ENCODE measurements at places on chromosomes 5 and 9.

- no peak for DNase-seq
Observed at GRCh38 chr5:142881076-142881783, 111.1 kb downstream of the ARHGAP26 start.

- no peak for DNase-seq
Observed at GRCh38 chr9:17387565-17387964, 191.3 kb upstream of the SH3GL2 start.

- DNase-seq, result no peak
Observed at GRCh38 chr9:112971415-112971814, 40.6 kb downstream of the ZNF883 start.

- no peak for DNase-seq
Observed at GRCh38 chr9:108467653-108468324, 388.0 kb downstream of the ACTL7B start.

- DNase-seq, result no peak
Observed at GRCh38 chr5:759781-760362, 24.7 kb downstream of the ZDHHC11B start.

DNA sequence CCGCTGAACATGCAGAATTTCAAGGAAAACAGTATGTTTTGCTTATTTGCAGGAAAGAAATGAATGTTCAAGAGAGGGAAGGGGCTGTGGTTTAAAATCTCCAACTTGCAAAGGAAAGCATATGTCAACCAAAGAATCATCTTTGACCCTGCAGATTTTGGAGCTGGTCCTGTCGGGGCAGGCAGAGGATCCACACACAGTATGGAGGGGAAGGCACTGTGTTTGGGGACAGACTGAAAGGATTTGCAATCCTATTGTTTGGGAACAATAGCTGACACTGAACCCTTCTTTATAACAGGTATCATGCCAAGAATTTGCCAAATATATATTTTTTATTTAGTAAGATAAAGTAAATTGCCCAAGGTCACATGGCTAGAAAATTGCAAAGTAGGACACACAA, 121.4 kb upstream of the ZNF618 start:
- no peak for DNase-seq

- DNase-seq, result peak; percentile 76
Observed at GRCh38 chr5:8842971-8843551, 702.8 kb downstream of the SEMA5A start.

- DNase-seq, result peak; percentile 52
Observed at GRCh38 chr9:14316602-14317300, 2.8 kb upstream of the NFIB start.

GRCh38 chr5:149881069-149881622, 63.4 kb downstream of the PDE6A start:
- DNase-seq, result no peak

DNA sequence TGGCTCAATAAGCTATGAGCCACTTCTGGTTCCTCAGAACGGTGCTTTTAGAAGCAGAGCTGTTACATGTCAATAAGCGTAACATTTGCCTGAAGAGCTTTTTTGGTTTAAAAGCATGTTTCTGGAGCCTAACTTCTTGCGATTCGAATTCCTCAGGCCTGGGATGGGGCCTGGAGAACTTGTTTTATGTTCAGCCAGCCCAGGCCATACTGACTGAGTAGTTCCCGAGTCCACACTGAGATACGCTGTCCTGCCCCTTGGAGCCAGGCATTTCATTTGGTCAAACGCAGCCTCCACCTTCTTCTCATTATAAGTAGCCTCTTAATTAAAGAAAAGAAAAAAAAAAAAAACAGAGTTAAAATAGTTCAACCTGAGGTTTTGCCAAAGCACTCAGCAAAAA, 260.6 kb upstream of the ANKRD55 start:
- DNase-seq, result no peak

DNA sequence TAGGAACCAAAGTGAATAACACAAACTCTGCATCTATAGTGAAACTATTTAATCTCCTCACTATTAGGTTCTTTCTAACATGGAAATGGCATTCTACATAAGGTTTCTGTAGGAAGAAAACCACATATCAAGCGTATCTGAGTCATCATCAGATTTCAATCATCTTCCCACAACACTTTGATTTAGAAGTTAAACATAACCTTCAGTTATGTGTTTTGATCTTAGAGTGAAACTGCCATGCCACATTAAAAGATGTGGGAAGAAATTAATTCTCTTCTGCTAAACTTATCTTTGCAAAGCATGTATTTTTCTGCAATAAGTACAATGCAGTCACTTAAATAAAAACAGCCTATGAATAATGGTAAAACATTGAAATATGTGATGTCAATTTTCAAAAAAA, 55.0 kb downstream of the MEF2C start:
- no peak for DNase-seq

GRCh38 chr9:15155826-15156225, 151.2 kb downstream of the TTC39B start:
- no peak for DNase-seq

GRCh38 chr9:21326526-21327139, 8.6 kb downstream of the KLHL9 start:
- DNase-seq, result no peak

DNA sequence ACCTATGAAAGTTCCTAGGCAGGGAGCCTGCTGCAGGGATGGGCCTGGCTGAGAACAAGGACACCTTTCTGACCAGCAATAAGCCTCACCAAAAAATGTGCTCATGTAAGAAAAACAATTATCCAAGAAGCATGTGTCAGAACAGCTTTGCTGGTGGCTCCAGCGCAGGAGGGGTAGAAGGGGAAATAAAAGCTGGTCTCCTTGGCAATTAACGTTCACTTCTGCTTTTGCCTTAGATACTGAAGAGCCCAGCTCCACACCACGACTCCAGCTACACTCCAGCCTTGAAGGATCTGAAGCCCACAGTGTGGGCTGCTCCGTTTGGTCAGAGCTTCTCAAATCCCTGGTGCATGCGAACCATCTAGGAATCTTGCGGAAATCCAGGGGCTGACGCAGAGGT, 107.6 kb upstream of the PHYKPL start:
- no peak for DNase-seq

- no peak for DNase-seq
Observed at GRCh38 chr5:143819716-143820115, 7.8 kb downstream of the HMHB1 start.

GRCh38 chr5:40575921-40576320, 103.8 kb upstream of the PTGER4 start:
- no peak for DNase-seq

GRCh38 chr9:71329873-71330272, 208.5 kb upstream of the TRPM3 start:
- no peak for DNase-seq

- DNase-seq, result no peak
Observed at GRCh38 chr5:148003226-148003625, 60.6 kb upstream of the SPINK5 start.

DNA sequence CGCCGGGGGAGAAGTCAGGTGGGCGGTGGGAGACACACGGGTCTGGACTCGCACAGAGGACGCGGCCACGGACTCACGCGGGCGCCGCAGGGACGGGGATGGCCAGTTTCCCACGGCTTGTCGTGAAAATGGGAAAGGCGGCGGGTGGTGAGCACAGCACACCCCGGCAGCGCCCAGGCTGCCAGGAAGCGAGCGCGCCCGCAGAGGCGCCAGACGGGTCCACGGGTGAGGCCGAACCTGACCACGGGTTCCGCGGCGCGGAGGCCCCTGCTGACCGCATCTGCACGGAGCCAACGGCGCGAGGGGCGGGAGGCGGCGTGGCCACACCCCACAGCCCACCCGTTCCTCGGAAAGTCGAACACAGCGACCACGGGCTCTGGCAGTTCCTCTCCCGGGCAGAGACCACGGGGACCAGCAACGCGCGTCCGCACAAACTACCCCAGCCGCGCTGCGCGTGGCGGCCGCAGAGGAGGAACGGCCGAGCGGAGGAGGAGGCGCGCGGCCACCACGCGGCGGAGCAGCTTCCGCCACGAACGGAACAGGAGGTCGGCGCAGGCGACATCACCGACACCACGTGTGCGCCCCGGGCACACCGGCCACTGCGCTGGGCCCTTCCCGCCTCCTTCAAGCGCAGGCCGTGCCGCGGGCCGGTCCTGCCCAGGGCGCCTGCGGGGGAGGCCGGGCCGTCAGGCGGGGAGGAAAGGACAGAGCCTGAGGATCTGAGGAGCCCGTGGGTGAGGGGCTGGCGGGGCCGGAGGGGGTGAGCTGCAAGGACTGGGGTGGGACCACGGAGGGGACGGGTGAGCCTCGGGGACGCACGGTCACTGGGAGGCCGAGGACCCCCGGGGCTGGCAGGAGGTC, 5.6 kb downstream of the EXD3 start:
- DNase-seq, result no peak

DNA sequence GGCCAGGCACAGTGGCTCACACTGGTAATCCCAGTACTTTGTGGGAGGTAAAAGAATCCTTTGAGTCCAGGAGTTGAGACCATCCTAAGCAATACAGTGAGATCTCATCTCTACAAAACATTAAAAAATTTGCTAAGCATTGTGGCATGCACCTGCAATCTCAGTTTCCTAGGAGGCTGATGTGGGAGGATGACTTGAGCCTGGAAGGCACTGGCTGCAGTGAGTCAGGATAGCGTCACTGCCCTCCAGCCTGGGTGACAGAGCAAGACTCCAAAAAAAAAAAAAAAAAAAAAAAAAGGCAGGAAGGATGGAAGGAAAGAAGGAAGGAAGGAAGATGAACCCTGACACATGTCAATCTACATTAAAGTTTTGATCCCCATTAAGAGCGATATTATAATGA, 1452.2 kb upstream of the ACO1 start:
- no peak for DNase-seq

DNA sequence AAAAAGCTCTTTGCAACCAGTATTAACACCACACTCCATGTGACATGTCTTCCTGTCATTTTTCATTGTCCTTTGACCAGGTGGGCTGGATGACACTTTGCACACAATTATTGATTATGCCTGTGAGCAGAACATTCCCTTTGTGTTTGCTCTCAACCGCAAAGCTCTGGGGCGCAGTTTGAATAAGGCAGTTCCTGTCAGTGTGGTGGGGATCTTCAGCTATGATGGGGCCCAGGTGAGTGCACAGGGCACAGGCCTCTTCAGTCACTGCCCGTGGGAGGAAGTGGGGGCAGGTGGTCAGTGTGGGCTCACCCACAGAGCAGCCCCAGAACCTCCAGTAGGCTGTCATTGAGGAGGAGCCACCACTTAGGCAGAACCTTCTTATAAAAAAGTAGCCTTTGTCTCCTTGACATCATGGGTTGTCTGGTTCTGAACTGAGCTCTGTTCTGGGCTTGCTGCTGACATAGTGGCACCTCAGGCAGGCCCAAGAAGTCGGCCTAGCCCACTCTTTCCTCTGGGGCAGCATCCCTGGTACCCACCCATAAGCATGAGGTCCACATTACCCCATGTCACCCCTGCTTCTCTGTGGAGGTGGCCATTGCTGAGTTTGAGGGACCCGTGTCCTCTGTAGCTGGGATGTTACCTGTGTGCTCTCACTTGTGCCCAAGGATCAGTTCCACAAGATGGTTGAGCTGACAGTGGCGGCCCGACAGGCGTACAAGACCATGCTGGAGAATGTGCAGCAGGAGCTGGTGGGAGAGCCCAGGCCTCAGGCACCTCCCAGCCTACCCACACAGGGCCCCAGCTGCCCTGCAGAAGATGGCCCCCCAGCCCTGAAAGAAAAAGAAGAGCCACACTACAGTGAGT, 39.3 kb downstream of the SECISBP2 start:
- no peak for DNase-seq

- DNase-seq, result no peak
Observed at GRCh38 chr9:77726289-77726688, 78.2 kb upstream of the GNA14 start.

DNA sequence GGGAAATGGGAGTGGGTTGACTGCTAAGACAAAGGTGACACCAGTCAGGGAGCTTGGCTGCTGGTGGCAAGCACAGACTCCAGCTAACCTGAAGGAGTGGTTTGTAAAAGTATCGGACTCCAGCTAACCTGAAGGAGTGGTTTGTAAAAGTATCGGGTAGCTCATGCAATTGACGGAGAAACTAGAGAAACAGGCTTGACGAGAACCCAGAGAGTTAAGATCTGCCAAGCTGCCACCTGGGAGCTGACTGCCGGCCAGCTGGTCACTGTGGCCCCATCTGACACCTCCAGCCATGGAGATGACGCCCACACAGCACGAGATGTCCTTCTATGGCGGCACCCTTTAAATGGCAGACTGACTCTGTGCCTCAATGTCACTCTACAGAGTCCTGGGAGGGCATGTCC, 28.3 kb upstream of the CRB2 start:
- DNase-seq, result no peak

DNA sequence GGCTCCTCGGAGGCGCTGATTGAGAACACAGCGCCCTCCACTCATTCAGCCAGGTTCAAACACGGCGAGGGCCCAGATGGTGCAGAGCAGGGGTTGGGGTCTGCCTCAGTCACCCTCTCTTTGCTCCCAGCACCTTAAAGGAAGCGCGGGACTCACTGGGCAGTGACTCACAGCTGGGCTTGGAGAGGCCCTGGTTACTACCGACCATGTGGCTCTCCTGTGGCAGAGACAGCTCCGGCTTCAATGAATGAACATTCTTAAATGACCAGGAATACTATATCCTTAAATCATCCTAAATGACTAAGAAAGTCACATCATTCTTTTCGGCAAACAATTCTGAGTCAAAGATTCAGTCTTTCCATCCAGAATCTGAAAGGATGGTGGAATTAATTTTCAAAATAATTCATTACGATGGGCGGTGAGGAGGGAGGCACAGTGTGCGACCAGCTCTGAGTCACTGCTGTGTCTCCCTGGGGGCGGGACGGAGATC, 1.6 kb upstream of the INPP5E start:
- DNase-seq, result no peak

DNA sequence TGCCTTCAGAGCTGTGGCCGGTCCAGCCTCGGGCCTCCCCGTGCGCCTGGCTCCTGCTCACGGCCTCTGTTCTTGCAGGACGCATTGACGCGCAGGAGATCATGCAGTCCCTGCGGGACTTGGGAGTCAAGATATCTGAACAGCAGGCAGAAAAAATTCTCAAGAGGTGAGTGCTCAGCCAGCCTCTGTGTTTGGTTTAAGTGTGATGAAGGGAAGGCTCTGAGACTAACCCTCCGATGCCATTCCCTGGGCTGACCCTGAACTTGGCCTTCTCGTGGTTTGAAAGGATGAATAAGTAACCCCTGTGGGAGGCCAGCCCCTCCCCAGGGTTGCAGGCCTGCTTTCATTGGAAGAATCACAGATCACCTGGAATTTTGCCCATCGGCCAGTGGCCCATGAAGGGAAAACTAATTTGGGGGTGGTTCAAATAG, 26.3 kb downstream of the PTGES2 start:
- DNase-seq, result no peak

DNA sequence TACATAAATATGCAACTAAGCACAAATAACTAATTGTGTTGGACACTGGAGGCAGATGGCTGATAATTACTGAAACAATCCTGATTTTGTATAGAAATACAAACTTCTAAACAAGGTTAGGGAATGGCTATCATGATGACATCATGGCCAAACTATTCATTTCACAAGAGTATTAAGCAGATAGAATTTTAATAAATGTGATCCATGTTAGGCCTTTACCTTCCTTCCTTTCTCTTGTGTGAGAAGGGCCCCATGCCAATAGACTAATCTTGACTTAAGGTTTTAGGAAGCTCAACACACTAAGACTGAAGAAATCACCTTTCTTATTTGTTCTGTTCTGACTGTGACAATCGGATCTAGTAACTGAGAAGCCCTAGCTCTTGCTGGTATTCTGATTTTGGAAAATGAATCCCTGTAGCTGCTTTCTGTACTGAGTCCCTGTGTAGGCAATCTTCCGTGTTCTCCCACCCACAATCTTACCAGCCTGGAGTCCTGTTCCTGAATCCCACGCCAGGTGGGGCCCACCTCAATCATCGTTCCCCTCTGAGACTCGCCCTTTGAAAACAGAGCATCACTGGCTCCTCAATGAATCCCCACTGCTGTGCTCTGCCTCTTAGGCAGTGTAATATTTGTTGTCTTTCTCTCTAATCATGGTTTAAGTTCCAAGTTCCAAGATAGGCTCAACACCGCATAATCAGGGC, 168.7 kb upstream of the GNA14 start:
- no peak for DNase-seq
